ENCODE measurements at places on chromosomes 6 and 20.
A peak's percentile ranks its signal among the peaks of the same experiment; 100 is the strongest.

DNA sequence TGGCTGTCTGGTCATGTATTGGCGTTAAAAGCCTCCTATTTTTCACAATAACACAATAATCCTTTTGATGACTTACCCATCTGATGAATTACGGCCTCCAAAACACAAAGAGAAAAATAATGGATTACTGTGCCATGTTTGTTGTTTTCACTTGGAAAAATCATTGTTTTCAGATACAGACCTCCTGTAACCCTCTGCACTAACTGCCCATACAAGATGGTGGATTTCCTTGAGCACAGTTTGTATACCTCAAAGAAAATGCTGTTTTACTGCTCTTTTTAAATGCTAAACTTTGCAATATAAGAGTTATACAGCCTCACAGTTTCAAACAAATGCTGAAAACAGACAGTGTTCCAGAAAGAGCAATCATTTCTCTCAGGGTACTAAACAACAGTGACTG is 61.0 kb downstream of the SMLR1 start:
- DNase-seq = no peak

GRCh38 chr6:3438190-3439167 is 18.4 kb downstream of the SLC22A23 start:
- DNase-seq = no peak

- no peak for DNase-seq
These were observed 131.6 kb upstream of the OLIG3 start for GRCh38 chr6:137625808-137626207.

- no peak for DNase-seq
These were observed 41.9 kb upstream of the PLN start for GRCh38 chr6:118506071-118506638.

GRCh38 chr6:68651011-68651985 is 16.2 kb downstream of the ADGRB3 start:
- no peak for DNase-seq

GRCh38 chr6:107607116-107607515 is 117.2 kb downstream of the SOBP start:
- no peak for DNase-seq

DNA sequence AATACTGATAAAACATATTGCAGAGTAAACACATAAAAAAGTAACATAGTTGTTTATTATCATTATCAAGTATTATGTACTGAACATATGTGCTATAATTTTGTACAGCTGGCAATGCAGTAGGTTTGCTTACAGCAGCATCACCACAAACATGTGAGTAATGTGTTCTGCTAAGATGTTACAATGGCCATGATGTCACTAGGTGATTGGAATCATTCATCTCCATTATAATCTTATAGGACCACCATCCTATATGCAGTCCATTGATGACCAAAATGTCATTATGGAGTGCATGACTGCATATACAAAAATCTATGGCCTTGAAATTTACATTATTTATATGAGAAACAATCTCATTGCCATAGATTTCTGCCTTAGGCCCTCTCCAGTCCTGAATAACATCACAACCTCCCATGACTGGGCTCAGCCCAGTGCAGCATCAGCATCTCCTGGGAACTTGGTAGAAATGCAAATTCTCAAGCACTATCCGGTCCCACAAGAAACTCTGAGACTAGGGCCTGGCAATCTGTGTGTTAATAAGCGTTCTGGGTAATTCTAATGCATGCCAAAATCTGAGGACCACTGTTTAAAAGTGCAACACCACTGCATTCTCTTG is 352.0 kb upstream of the MARCKS start:
- DNase-seq = no peak

GRCh38 chr6:82987951-82988350 is 77.7 kb downstream of the UBE3D start:
- no peak for DNase-seq

GRCh38 chr6:101392586-101393230 is 800 bp upstream of the GRIK2 start:
- DNase-seq = no peak

DNA sequence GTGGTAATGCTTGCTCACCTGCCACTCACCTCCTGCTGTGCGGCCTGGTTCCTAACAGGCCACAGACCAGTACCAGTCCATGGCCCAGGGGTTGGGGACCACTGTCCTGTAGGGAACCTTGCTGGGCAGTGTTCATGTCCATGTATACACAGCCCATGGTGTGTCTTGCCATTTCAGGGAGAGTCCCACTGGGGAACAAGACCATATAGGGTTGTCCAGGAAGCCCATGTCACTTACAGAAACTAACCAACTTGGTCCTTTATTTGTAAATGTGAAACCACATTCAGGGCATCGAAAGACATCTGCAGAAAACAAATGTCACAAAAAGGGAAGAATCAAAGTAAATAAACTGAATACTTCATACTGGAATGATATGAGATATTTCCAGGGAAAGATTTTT is 179.1 kb downstream of the NFATC2 start:
- DNase-seq = peak; percentile 17

GRCh38 chr20:57936636-57937385 is 227.0 kb upstream of the PMEPA1 start:
- DNase-seq = no peak

All from activated CD4-positive, alpha-beta T cell treated with anti-CD3 and anti-CD28 coated beads, Interleukin-2, Interleukin-6, amounts not matched to agents 100 ng/mL and 50 ng/mL, durations not matched to agents 16 hours and 8 hours (primary cell).